ENCODE measurements at places on chromosomes 2 and 18.

DNA sequence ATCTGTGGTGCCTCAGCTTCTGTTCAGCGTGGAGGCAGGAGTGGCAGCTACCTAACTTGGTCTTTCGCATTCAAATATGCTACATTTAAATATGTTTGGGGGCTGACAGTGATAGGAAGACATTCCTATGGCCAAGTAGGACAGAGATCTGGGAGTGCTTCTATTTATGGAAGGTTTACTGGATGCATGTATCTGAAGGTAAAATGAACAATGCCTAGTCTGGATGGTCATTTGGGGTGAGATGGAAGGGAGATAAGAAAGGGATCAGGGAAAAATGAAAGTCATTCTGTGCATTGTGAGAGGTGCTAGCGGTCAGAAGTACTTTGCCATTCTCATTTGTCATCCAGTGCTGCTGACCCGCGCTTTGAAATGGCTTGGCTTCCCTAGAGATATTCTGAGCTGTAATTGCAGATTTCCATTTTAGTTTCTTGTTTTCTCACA is 300.9 kb upstream of the FBXO11 start:
- DNase-seq = no peak

- no peak for DNase-seq
These were observed 583 bp downstream of the HIBCH start for GRCh38 chr2:190318931-190319554.

DNA sequence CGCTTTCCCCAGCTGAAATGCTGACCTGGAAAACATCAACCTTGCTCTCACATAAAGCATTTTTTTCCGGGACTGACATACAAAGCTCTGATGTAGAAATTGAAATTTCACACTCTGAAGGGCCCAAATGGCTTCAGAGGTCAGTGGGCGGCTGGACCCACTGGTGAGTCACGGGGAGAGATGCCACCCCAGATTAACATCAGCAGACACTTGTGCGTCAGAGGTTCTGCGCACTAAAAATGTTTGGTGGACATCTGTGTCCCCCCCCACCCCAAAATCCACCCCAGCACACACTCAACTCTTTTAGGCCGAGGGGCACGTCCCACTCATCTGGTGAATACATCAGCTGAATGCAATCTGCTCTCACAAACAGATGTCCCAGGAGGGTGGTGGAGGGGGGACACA is 208.9 kb downstream of the ASB1 start:
- no peak for DNase-seq

DNA sequence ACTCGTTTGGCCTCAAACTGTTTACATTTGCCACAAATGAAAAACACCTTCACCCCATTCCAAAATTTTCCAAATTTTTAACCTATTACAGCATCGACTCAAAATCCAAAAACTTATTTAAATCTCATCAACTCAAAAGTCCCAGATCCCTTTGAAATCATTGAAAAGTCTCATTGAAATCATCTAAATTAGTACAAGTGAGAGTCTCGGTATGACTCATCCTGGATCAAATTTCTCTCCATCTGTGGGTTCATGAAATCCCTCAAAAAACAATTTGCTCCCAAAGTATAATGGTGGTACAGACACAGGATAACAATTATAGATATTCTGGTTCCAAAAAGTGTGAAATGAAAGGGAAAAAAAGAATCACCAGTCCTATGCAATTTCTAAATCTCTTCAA is 65.1 kb downstream of the LRP1B start:
- DNase-seq = no peak

- no peak for DNase-seq
These were observed 477.5 kb upstream of the MEIS1 start for GRCh38 chr2:65957454-65957853.

- DNase-seq = no peak
These were observed 129.2 kb downstream of the MYCN start for GRCh38 chr2:16069663-16069932.

DNA sequence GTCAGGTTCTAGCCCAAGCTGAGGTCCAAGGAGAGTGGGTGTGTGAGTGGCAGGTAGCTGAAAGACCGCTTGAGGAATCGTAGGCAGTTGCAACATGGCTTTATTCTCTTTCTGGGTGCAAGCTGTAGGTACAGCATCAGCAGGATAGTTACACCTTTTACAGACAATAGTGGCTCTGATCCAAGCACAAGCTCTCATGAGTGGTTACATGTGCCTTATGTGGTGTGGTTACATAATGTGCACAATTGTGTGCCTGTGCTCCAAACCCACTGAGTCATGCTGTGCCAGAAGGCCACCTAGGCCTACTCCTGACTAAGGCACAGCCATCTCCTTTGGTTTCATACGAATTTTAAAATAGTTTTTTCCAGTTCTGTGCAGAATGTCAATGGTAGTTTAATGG is 227.6 kb downstream of the SATB2 start:
- DNase-seq = no peak

- no peak for DNase-seq
These were observed 16.9 kb downstream of the GPR75 start for GRCh38 chr2:53842891-53843290.

Measured in effector CD8-positive, alpha-beta T cell (primary cell).